ENCODE measurements at places on chromosomes 5 and 9.

DNA sequence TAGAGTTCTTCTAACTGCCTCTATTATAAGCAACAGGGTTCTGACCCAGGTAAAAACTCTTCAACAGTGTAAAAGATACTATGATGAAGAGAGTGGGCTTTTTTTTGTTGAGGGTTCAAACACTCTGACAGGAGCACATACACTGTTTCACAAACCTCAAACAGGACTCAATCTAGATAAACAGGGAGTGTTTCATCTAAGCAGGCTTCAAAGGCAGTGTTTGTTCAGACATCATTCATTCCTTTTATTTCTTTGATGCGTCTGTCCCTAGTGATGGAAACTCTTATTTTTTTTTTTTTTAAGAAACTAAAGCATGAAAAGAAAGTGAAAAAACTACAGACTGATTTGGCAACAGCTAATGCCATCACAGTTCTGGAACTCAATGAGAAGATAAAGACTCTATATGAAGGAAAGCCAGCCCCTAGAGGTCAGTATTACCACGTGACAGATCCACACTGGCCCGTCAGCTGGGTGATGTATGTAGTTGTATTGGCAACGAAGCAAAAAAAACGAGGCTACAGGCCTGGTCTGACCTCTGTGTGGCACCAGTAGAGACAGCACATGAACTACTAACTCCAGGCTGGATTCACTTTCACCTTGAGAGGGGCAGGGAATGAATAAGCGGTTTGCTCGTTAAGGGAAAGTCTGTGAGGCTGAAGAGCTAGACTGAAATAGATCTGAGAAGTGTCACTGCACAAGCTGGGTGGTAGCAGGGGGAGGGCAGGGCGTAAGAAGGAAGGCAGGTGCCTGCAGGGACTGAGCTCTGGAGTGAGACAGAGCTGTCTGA, 172.2 kb downstream of the CCDC192 start:
- no peak for DNase-seq

DNA sequence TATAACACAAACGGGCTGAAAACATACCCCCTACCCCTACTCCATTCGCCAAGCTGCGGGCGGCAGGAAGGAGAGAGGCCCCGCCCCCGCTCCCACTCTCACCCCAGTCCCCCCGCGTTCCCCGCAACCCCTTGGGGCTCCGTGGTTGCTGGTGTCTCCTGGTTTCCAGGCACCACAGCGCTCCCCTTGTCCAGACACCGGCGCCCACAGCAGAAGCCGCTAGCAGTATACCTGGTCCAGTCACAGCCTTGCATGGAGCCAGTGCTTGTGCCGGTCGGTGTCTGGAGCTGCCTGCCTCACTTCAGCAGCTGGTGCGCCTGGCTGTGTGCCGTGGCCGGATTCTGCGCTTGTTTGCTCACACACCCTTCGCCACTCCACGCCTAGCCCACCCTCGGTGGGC, 240.5 kb upstream of the DAB2 start:
- no peak for DNase-seq

- DNase-seq, result no peak
These were observed at the start of gene CDH12 for GRCh38 chr5:22852807-22853660. Gene CDH12 (minus strand): TSS chr5:22853344.

DNA sequence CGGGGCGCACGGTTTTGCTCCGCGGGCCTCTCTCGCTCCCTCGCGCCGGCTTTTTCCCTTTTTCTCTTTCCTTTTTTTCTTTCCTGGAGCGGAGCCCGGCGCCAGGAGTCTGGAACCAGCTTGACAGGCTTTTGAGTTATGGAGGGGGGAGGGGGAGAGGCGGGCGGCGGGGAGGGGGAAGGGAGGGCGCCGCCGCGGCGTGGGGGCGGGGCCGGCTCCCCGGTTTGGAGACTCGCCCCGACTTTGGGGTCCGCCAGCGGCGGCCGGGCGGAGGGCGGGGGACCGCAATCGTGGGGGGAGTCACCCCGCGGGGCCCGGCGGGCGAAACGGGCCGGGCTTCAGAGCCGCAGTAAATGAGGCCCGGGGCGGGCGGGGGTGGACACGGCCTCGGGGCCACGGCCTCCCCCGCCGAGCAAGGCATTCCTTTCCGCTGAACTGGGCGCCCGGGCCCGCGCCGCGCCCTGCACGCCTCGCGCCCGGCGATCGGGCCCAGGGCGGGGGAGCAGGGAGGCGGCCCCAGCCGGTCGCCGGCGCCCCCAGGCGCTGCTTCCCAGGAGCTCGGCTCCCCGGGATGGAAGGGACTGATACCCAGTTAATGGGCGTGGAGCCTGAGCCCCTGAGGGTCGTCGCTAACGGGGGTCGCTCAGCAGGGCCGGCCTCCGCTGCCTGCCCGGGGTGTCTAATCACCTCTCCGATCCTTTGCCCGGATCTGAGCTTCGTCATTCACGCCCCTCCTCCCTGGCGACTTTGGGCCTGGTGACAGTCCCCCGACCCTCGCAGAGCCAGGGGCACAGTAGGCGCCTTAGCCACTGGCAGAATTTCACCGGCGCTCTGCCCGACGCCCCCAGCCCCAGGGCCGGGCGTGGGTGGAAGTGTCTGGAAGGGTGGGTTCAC, 138.1 kb downstream of the C9orf50 start:
- no peak for DNase-seq

GRCh38 chr9:85156652-85157051, 487.1 kb downstream of the NTRK2 start:
- DNase-seq, result no peak

DNA sequence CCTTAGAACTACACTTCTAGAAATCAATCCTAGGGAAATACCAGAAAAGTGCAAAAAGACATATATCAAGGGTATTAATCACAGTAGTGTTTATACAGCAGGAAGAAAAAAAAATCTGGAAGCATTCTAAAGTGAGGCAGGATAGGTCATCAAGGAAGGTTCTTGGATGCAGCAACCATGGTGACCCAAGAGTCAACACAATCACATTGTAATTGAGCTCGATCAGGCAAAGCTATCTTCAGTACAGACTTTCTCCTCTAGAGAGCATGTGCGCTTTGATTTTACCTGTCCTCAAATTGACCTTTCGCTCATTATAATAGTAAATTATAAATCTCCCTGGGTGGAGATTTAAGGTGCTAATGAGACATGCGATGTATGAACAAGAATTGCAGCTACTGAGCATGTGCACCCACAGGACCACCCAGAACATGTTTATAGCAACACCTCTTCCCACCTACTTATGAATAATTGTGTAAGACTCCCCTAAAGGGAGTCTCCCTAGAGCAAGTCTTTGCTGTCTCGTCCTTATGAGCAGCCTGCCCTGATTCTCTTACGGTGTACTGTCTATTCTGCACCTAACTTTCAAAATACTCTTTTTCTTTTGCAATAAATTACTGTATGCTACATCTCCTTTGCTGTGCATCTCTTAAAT, 297.7 kb downstream of the ATPSCKMT start:
- no peak for DNase-seq

- DNase-seq, result no peak
These were observed 191.2 kb downstream of the ACTL7B start for GRCh38 chr9:108664309-108665255.

DNA sequence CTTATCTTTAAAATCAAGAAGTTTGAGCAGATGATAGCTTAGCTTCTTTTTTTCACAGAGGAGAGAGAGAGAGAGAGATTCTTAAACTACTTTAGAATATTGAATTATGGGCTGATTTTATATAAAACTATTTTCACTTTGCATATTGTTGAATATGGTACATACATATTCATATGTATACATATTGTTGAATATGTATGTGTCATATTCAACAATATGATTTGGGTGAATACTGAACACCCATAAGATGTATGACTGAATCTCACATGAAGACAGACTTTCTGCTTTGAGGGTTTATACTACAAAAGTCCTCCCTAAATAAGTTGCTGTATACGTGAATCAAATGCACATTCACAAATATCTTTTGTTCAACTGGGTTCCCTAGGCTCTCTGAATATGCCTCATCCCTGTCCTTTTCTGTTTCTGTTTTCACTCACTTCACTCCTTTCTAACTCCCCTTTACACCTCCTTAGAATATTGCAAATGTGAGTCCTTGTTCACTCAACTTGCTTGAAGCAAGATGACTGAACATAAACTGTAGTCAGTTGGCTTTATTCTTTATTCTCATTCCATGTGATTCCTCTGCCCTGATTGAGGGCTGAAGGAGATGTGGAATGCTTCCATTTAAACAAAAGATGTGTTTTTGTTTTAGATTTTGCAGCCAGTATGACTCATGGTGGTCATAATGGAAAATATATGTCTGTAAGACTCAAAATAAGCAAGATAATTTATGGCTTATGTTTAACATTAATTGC, 225.4 kb upstream of the DAB2 start:
- no peak for DNase-seq

GRCh38 chr9:71767163-71767775, 1.0 kb downstream of the CEMIP2 start:
- no peak for DNase-seq

DNA sequence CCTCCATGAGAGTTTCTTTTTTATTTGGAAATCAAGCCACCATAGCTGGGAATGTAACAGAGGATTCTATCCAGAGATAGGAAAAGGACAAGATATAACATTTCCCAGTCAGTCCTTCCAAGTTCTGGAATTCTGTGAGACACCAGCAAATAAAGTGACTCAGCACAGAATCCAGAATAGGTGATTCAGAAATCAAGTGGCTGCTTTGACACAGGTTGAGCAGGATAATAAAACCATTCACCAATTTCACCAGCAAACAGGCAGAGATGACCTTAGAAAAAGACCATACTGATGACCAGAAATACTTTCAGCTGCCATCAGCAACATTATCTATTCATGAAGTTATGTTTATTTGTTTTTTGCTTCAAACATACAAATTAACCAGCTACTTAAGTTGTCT, 491.5 kb upstream of the TUSC1 start:
- no peak for DNase-seq

DNA sequence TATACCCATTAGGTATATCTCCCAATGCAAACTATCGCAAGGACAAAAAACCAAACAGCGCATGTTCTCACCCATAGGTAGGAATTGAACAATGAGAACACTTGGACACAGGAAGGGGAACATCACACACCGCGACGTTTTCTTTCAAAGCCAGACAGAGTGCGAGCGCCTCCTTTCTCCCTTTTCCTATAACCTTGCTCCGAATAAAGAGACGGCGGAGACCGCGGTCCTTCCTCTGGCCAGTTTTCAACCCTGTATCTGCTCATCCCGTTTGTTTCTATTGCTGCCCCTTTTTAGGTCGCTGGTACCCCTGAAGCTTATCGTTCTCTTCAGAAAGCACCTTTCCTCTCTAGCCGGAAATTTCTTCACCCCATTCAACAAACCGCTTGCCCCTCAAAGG, 1.3 kb downstream of the LVRN start:
- no peak for DNase-seq

DNA sequence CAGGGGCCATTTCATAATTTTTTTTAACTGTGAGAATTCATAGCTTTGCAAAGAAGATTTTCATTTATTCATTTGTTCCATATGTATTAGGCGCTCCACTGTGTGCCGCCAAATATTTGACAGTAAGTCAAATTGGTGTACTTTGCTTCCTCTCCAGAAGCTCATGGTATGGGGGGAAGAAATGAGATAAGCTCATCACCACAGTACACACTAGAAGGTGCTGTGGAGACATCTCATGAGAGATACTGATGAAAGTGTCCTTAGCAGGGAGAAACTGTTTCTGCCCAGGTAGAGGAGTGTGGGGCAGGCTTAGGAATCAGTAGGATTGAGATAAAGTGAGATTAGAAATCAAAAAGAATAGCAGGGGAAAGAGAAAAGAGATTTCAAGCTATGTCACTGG, 136.2 kb downstream of the CDH6 start:
- no peak for DNase-seq

DNA sequence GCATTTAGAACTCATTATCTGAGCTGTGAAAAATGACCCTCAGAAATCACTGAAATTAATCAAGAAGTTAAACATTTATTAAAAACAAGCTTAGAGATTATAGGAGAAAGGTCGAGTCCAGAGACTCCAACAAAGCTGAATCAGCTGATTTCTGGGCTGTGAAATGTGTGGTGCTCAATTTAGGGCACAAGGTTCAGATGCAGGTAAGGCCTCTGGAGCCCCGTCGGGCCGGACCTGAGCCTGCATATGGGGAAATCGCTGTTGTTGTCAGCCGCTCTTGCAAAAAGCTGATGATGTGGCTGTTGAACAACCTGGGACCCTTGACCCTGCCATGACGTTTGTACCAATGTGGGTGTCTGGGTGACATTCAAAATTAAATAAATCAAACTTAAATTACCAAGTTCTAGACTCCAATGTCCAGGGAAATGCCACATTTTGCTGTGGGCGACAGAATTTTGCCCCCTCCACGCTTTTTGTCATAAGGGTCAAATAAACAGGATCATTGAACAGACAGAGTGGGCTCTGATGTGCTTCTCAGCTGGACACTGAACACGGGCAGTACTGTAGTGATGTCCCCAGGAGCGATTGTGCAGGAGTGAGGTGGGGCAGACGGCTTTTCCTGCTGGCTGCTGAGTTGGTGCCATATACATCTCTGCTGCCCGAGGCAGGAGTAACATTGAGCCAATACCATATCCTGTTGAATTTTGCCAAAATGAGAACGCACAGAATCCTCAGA, 27.2 kb upstream of the FBP1 start:
- no peak for DNase-seq

- no peak for DNase-seq
These were observed 119.2 kb downstream of the MSX2 start for GRCh38 chr5:174843263-174844250.

DNA sequence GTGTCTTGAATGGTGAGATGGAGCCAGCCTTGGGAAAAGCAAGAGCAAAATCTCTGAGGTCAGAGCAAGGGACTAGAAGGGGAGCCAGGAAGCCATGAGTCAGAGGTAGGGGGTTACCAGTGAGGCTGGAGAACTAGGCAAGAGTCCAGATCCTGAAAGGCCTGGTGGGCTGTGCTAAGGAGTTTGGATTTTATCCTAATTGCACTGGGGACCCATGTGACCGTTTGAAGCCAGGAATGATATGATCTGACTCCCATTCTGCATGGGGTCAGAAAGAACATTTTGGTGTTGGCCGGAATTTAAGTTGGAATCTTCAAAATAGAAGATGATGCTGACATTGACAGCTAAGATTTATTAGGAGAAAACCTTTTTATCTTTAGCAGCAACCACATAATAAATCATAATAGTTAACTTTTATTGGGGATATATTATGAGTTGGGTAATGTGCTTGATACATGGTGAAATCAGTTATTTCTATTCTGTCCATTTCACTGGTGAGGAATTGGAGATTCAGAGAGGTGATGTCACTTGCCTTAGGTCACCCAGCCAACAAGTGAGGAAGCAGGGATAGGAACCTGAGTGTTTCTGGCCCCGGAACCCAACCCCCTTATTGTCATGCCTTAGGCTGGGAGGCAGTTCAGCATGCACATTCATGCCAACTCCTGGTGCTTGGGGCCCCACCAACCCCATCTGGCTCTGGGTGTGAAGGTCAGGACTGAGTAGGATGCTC, 61.5 kb upstream of the RARS1 start:
- no peak for DNase-seq

GRCh38 chr5:644971-645370, 32.8 kb downstream of the CEP72 start:
- DNase-seq, result no peak

All from inflammatory macrophage treated with lipopolysaccharide for 1 hour (primary cell).